ENCODE measurements at places on chromosomes 12 and 14. TPM values are rescaled to one million over a fixed set of nuclear protein-coding genes. Genes with fewer than 3 reads are reported as not detected.

DNA sequence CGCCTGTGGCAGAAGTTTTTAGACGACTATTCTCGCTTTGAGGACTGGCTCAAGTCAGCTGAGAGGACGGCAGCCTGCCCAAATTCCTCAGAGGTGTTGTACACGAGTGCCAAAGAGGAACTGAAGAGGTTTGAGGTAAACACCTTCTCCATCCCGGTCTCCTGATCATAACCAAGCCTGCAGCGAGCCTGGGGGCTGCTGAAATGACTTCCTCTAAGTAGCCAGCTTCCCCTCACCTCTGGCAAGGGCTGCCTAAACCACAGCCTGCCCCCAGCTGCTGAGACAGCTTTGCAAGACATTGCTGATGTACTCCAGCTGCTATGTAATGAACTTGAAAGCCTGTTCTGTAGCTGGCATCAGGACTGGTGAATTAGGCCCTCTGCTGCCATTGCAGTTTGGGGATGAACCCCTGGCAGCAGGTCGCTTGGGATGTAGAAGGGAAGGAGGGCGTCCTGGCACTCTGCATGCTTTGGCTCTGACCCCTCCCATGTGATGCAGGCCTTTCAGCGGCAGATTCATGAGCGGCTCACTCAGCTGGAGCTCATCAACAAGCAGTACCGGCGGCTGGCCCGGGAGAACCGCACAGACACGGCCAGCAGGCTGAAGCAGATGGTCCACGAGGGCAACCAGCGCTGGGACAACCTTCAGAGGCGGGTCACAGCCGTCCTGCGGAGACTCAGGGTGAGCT is 84.6 kb downstream of the ESR2 start:
- peaks cover 100% of the 10 kb centered on the region for H3K4me1 ChIP-seq
- DNase-seq, result no peak
- H3K27ac ChIP-seq, result peak overlapping the region; percentile 97
- H3K27me3 ChIP-seq, result no peaks in the 10 kb centered on the region

DNA sequence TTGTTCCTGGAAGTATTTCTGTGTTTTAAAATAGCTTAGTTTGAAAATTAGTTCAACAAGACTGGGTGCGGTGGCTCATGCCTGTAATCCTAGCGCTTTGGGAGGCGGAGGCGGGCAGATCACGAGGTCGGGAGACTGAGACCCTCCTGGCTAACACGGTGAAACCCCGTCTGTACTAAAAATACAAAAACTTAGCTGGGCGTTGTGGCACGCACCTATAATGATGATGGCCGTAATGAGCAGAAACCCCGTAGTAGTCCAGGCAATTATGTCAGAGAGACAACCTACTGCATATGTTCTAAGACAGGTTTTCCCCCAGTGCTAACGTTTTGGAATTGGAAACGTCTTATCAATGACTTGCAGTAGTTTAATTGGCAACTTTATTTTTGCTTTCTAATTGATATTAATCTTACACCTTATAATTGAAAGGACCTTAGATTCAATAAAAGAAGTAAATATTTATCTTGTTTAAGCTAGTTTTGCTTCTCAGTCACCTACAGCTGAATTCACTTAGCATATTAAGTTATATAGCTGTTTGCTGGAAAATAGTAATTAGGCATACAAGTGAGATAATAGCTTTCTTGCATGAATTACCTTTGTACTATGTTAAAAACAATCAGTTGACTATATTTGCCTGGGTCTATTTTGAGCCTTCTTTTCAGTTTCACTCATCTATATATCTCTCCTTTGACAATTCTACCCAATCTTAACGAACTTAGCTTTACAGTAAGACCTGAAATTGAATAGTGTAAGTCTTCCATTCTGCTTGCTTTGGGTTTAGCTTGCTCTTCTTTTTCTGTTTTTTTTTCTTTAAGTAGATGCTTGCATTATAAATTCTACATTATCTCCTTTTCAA is 15.6 kb downstream of the CLECL1 start:
- no peaks in the 10 kb centered on the region for H3K36me3 ChIP-seq
- H3K27ac ChIP-seq, result no peak overlapping the region
- DNase-seq, result no peak
- H3K4me1 ChIP-seq, result peaks cover 4% of the 10 kb centered on the region
- H3K4me3 ChIP-seq, result no peak overlapping the region
- H3K27me3 ChIP-seq, result no peaks in the 10 kb centered on the region

- peaks cover 21% of the 10 kb centered on the region for H3K4me1 ChIP-seq
- peaks cover 30% of the 10 kb centered on the region for H3K36me3 ChIP-seq
- no peak overlapping the region for H3K27ac ChIP-seq
- peak overlapping the region; percentile 81 for H3K4me3 ChIP-seq
- no peak for DNase-seq
- no peaks in the 10 kb centered on the region for H3K27me3 ChIP-seq
Observed at GRCh38 chr14:59463787-59464485, 1.2 kb downstream of the GPR135 start.

DNA sequence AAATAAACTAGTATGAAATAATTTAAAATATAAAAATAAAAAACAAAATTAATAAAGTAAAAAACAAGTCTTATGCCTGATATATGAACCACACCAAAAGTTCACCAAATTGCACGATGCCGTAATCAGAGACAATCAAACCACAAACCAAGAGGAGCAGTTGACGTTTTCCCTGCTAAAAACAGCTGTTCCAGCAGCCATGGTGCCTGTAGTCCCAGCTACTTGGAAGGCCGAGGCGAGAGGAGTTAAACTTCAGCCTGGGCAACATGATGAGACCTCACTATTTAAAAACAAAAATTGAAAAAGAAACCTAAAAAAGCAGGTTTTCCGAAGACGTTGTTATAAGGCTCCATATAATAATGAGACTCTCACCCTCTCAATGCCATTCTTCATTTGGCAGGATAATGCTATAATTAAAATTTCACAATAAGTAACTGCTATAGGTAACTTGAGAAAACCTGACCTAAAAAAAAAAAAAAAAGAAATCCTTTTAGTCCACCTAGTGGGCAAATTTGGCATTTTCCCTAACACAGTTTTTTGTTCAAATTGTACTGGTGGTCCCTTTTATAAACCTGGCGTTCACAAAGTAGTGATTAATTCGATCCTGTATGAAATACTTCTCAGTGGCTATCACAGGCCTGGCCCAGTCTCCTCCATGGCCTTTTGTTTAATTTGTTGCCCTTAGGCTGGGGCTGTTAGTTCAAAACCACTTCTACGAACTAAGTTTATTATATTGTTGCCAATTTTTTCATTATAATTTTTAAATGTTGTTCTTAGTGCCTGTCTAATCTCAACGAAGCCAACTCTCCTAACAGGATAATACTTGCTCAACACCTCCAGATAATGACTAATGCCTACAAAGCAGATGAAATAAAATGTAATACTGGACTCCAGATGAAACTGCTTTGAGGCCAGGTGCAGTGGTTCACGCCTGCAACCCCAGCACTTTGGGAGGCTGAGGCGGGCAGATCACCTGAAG is 62.1 kb downstream of the TNFAIP2 start:
- no peak overlapping the region for H3K27ac ChIP-seq
- no peaks in the 10 kb centered on the region for H3K36me3 ChIP-seq
- no peaks in the 10 kb centered on the region for H3K4me1 ChIP-seq
- no peak overlapping the region for H3K4me3 ChIP-seq
- H3K27me3 ChIP-seq, result no peaks in the 10 kb centered on the region

GRCh38 chr14:24098927-24099813 is 5.1 kb downstream of the PCK2 start:
- no peak overlapping the region for H3K27ac ChIP-seq
- H3K4me3 ChIP-seq, result no peak overlapping the region
- H3K27me3 ChIP-seq, result no peaks in the 10 kb centered on the region
- DNase-seq, result no peak

ARMH4 gene
- total RNA-seq, result 0.75 TPM

LALBA gene
- total RNA-seq, result not detected

KCTD10 gene
- 24.4 TPM for total RNA-seq

Data from Karpas-422 (cell line).